Tibial nerve (tissue), 4 donors: ENCODE measurements at places on chromosomes 4 and X.
A peak's percentile ranks its signal among the peaks of the same experiment; 100 is the strongest.

- no peak overlapping the region for H3K27ac ChIP-seq
- H3K36me3 ChIP-seq: no peaks in the 10 kb centered on the region
- no peaks in the 10 kb centered on the region for H3K27me3 ChIP-seq
These were observed 188.4 kb upstream of the ANK2 start for GRCh38 chr4:112860830-112861690.

- H3K4me3 ChIP-seq: no peak overlapping the region
- no peak overlapping the region for H3K27ac ChIP-seq
- H3K36me3 ChIP-seq: no peaks in the 10 kb centered on the region
- no peaks in the 10 kb centered on the region for H3K27me3 ChIP-seq
These were observed 317.1 kb upstream of the GALNT7 start for GRCh38 chr4:172851534-172851933.

GRCh38 chrX:118975831-118976598, 1.6 kb downstream of the LONRF3 start:
- peak overlapping the region; percentile 73 for H3K27ac ChIP-seq
- peak; percentile 65 for DNase-seq
- peak overlapping the region; percentile 54 for H3K4me3 ChIP-seq
- peaks cover 12% of the 10 kb centered on the region for H3K4me1 ChIP-seq
- H3K36me3 ChIP-seq: no peaks in the 10 kb centered on the region
- H3K27me3 ChIP-seq: no peaks in the 10 kb centered on the region

DNA sequence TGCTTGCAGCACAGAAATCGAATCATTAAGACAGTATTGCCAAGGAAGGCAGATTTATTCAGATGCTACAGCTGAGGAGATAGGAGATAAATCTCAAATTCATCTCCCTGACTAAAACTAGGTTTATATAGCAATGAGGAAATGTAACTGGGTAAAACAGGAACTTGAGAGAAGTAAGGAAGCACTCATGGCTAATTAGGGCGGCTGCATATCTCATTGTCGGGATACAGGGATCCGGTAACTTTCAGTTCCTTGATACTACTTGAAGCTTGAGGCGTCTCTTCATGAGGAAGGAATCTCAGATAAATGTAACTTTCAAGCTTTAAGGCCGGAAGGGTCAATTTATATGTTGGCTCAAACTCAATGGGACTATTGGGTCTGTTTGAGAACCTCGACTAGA, 129.2 kb upstream of the WDR1 start:
- DNase-seq: no peak
- no peaks in the 10 kb centered on the region for H3K4me1 ChIP-seq
- H3K36me3 ChIP-seq: no peaks in the 10 kb centered on the region

DNA sequence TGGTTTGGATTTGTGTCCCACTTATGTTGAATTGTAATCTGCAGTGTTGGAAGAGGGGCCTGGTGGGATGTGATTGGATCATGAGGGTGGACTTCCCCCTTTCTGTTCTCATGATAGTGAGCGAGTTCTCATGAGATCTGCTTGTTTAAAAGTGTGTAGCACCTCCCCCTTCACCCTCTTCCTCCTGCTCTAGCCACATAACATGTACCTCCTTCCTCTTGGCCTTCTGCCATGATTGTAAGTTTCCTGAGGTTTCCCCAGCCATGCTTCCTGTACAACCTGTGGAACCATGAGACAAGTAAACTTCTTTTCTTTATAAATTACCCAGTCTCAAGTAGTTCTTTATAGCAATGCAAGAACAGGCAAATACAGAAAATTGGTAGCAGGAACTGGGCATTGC, 138.7 kb downstream of the INPP4B start:
- H3K4me3 ChIP-seq: no peak overlapping the region
- no peaks in the 10 kb centered on the region for H3K36me3 ChIP-seq
- no peaks in the 10 kb centered on the region for H3K27me3 ChIP-seq
- no peak overlapping the region for H3K27ac ChIP-seq
- no peaks in the 10 kb centered on the region for H3K4me1 ChIP-seq
- no peak for DNase-seq

- DNase-seq: no peak
- no peak overlapping the region for H3K27ac ChIP-seq
- H3K4me3 ChIP-seq: peak overlapping the region; percentile 14
- H3K27me3 ChIP-seq: peaks cover 4% of the 10 kb centered on the region
- no peaks in the 10 kb centered on the region for H3K4me1 ChIP-seq
These were observed 4.7 kb downstream of the NEUROG2 start for GRCh38 chr4:112511093-112511802.

GRCh38 chr4:101008503-101008902, 338.8 kb downstream of the PPP3CA start:
- H3K27ac ChIP-seq: no peak overlapping the region
- H3K36me3 ChIP-seq: no peaks in the 10 kb centered on the region
- H3K4me1 ChIP-seq: peaks cover 9% of the 10 kb centered on the region
- H3K27me3 ChIP-seq: no peaks in the 10 kb centered on the region
- DNase-seq: no peak

DNA sequence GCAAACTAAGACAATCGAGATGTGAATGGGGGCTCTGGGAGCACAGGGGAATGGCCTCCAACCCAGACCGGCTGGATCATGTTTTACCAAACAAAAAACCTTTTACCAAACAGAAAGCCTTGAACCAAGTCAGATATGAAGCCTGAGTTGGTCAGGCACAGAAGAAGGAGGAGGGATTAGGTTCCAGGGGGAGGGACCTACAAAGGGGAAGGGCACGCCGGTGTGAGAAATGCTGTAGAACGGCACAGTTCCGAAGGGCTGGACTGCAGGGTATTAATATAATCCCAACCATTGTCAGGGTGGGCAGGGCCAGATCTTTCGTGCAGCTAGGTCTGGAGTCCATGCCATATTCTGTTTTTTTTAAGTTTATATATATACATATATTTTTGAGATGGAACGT, 52.9 kb upstream of the NYX start:
- H3K4me3 ChIP-seq: no peak overlapping the region
- H3K4me1 ChIP-seq: no peaks in the 10 kb centered on the region
- DNase-seq: no peak
- H3K36me3 ChIP-seq: no peaks in the 10 kb centered on the region
- H3K27ac ChIP-seq: no peak overlapping the region

DNA sequence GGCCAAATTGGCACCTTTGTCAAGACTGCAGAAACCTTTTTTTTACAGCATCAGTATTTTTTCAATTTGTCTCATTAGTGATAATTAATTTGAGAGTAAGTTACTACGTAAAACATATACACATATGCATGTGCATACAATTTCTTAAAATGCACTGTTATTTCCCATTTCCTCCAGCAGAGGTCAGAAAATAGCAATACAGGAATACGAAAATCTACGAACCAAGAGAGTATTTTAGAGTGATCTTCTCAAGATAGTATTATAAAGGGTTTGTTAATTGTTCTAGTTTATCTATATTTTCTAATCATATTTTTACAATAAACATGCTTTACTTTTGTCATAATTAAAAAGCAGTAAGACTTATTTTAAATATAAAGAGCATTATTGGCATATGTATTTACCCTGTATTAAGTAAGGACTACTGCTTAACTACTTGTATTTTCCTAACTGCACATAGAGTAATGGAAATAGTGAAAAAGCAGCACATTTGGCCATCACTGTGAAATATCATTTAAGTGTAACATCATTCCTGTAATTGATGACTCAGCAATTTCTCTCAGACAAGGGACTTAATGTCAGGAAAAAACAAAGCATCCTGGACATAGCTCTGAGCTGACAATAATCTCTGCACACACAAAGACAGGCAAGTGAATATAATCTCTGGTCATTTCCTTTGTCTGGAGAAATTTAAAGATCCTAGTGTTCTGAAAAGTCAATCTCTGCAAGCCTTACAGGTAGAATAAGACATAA, 45.6 kb downstream of the MAOB start:
- no peak for DNase-seq
- H3K4me3 ChIP-seq: no peak overlapping the region
- no peaks in the 10 kb centered on the region for H3K27me3 ChIP-seq
- H3K4me1 ChIP-seq: no peaks in the 10 kb centered on the region
- no peak overlapping the region for H3K27ac ChIP-seq
- H3K36me3 ChIP-seq: no peaks in the 10 kb centered on the region

GRCh38 chr4:36011381-36011780, 232.9 kb downstream of the ARAP2 start:
- H3K4me1 ChIP-seq: no peaks in the 10 kb centered on the region
- no peak for DNase-seq
- no peaks in the 10 kb centered on the region for H3K36me3 ChIP-seq
- H3K27me3 ChIP-seq: no peaks in the 10 kb centered on the region

GRCh38 chrX:101655534-101655933, 4.1 kb downstream of the ARMCX2 start:
- no peak overlapping the region for H3K4me3 ChIP-seq
- no peak overlapping the region for H3K27ac ChIP-seq
- DNase-seq: no peak

GRCh38 chr4:99886146-99886545, 8.1 kb downstream of the LAMTOR3 start:
- H3K36me3 ChIP-seq: no peaks in the 10 kb centered on the region
- H3K27ac ChIP-seq: no peak overlapping the region
- no peaks in the 10 kb centered on the region for H3K27me3 ChIP-seq
- no peak overlapping the region for H3K4me3 ChIP-seq
- DNase-seq: no peak

GRCh38 chr4:165309456-165309855, 18.0 kb upstream of the MSMO1 start:
- H3K36me3 ChIP-seq: no peaks in the 10 kb centered on the region
- no peak overlapping the region for H3K27ac ChIP-seq
- no peak overlapping the region for H3K4me3 ChIP-seq

DNA sequence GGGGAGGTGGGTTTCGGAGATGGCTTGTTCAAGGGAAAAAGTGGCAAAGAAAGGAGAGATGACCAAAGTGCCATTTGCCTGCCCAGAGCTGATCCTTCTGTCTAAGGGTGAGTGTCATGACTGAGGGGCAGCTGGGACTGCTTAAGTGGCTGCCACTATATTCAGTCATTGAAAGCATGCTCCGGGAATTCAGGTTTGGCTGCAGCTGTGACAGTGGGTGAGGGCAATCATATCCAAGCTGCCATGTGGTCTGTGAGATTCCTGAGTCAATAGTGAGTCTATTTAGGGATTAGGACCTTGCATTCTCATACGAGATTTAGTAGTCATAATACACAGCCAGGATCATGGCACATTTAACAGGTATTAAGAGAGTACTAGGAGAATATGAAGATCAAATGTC, 138.8 kb upstream of the BANK1 start:
- DNase-seq: no peak
- H3K27me3 ChIP-seq: no peaks in the 10 kb centered on the region
- peaks cover 7% of the 10 kb centered on the region for H3K4me1 ChIP-seq

DNA sequence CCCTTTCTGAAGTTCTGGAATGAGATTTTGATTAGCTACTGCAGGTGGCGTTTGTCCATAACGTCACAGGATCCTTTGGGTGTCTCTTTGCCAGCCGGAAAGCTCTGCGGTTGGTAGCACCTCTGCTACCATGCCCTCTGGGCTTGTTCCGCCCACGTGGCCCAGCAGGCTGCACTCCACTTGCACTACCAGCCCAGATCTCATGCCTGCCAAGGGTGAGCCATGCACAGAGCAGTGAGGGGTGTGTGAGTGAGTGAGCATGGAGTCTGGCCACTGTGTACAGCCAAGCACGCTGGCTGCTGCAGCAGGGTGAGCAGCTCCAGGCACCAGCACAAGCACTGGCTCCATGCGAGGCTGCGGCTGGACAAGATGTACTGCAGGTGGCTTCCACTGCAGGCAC, 6.6 kb upstream of the HNRNPD start:
- H3K4me3 ChIP-seq: no peak overlapping the region
- DNase-seq: no peak
- H3K4me1 ChIP-seq: no peaks in the 10 kb centered on the region
- H3K36me3 ChIP-seq: no peaks in the 10 kb centered on the region

- no peak overlapping the region for H3K4me3 ChIP-seq
- H3K4me1 ChIP-seq: no peaks in the 10 kb centered on the region
- H3K27me3 ChIP-seq: no peaks in the 10 kb centered on the region
- H3K27ac ChIP-seq: no peak overlapping the region
- DNase-seq: no peak
These were observed 295.9 kb downstream of the SMARCA1 start for GRCh38 chrX:129227366-129227765.

GRCh38 chr4:978957-979701, 5.8 kb upstream of the DGKQ start:
- peaks cover under 1% of the 10 kb centered on the region for H3K4me1 ChIP-seq
- H3K36me3 ChIP-seq: no peaks in the 10 kb centered on the region
- no peak overlapping the region for H3K4me3 ChIP-seq

DNA sequence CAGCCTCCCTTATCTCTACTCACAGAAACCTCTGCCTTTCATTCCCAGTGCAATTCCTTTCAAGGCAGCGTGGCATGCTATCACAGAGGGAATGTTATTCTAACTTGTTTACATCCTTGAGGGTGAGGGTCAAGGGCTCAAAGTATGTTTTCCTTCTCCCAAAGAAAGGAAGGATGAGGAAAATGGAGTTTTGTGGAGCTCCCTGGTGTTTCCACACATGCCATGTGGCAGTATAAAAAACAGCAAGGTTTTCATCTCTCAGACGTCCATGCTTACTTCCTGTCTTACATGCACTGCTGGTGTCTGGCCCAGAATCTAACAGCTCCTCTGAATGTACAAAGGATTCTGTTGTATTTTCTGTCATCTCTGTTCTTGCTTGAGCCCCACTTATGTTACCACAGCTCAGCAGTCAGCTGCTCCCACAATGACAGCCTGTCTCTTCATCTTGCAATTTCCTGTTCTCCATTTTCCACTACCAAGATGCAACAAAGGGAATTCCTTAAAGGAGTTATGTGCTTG, 128.0 kb downstream of the SNCA start:
- no peaks in the 10 kb centered on the region for H3K27me3 ChIP-seq
- peaks cover 15% of the 10 kb centered on the region for H3K4me1 ChIP-seq
- no peaks in the 10 kb centered on the region for H3K36me3 ChIP-seq
- H3K27ac ChIP-seq: peak overlapping the region; percentile 70

GRCh38 chrX:44931441-44931973, 58.5 kb downstream of the KDM6A start:
- no peaks in the 10 kb centered on the region for H3K27me3 ChIP-seq
- no peak overlapping the region for H3K4me3 ChIP-seq
- no peaks in the 10 kb centered on the region for H3K4me1 ChIP-seq
- no peak overlapping the region for H3K27ac ChIP-seq
- DNase-seq: no peak

DNA sequence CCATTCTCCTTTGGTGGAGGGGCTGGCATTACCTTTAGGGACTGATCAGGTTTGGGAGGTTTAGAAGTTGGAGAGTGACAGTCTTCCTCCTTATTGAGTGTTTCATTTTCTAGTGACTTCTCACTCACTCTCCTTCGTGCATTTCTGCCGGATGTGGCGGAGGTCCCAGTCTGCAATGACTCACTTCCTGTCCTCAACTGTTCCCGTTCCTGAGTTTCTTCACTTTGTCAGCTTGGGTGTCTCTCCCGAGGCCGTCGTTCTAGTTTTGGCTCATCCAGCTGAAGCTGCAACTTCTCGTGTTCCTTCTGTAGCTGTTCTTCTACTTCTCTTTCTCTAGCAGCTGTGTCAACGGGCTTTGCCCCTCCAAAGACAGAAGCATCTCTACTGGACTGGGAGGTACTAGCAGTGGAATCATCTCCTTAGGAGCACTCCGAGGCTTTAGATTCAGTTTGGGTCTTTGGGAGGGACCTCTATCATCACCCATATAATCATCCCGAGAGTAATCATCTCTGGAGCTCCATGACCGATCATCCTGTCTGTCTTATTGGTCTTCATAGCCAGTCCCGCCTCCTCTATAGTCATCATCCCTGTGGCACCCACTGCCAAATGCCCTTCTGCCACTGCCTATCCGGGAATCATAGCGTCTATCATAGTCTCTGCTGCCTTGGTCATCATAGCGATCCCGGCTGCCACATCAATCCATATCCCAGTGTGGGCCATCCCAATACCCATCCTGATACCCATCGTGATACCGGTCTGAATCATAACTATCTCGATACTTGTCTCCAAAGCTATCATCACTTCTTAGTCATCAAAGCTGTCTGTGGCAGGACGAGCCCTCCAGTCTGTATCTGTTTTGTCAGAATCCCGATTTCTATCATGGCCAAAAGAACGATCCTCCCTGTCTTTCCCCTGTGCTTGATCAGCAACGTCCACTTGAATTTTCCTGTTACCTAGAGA, 35.3 kb upstream of the VSIG4 start:
- no peaks in the 10 kb centered on the region for H3K4me1 ChIP-seq
- H3K27me3 ChIP-seq: no peaks in the 10 kb centered on the region
